Dermis blood vessel endothelial cell (primary cell): ENCODE measurements at places on chromosomes 3 and 15. TPM values are rescaled to one million over a fixed set of nuclear protein-coding genes. Genes with fewer than 3 reads are reported as not detected.

The MYRIP gene
- total RNA-seq: 30.0 and 32.2 TPM in 2 replicates

The LYZL4 gene
- not detected in 2 replicates for total RNA-seq

The PROS1 gene
- total RNA-seq: 19.2 and 23.0 TPM in 2 replicates

The ANKUB1 gene
- not detected in 2 replicates for total RNA-seq

The SEMA3B gene
- 0.51 and 1.4 TPM in 2 replicates for total RNA-seq

The TICRR gene
- 2.2 and 7.0 TPM in 2 replicates for total RNA-seq

The PPP1R14D gene
- total RNA-seq: not detected in 2 replicates

The TUBGCP4 gene
- 15.3 and 15.7 TPM in 2 replicates for total RNA-seq

The GMNC gene
- total RNA-seq: not detected in 2 replicates

The FAM107A gene
- total RNA-seq: 2.9 and 9.3 TPM in 2 replicates

The SERINC4 gene
- not detected in 2 replicates for total RNA-seq
